Kidney (tissue), 22 donors: ENCODE measurements at places on chromosomes 3 and 15. TPM values are rescaled to one million over a fixed set of nuclear protein-coding genes. Genes with fewer than 3 reads are reported as not detected.

GRCh38 chr3:41569632-41570305, 370.5 kb downstream of the CTNNB1 start:
- no peak for DNase-seq

- peak; percentile 1 for DNase-seq
Measured at GRCh38 chr3:126026277-126026751, 57.3 kb downstream of the ROPN1B start.

DNA sequence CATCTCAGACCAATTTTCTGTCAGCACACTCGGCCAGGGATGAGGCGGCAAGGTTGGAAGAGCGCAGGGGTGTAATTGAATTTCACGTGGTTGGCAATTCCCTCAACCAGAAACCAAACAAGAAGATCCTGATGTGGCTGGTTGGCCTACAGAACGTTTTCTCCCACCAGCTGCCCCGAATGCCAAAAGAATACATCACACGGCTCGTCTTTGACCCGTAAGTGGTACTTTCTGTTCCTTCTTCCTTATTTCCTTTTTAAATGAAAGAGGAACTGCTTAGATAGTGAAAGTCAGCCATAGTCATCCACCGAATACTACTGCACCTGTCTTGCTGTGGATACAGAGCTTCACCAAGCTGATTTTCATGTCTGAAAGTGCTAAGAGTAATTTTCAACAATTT, 60.1 kb downstream of the SGO1 start:
- no peak for DNase-seq

GPR62 gene
- 0.09 TPM for total RNA-seq

GRCh38 chr3:29887451-29887850, 606.6 kb downstream of the RBMS3 start:
- DNase-seq = no peak

DNA sequence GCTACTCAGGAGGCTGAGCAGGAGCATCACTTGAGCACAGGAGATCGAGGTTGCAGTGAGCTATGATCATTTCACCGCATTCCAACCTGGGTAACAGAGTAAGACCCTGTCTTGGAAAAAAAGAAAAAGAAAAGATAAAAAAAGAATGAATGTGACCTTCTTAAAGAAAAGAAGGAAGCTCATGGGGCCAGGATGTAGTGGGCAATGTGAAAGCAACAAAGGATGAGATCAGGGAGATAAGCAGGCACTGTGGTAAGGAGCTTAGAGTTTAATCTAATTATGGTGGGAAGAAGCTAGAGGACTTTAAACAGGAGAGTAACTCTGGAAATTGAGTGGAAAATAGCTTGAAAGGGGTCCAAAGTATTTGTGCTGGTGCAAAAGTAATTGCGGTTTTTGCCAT, 231.6 kb upstream of the UBE2E2 start:
- no peak for DNase-seq

TIMP4 gene
- total RNA-seq = 7.6 TPM

CRABP1 gene
- total RNA-seq = not detected

CYP11A1 gene
- 0.13 TPM for total RNA-seq

DNA sequence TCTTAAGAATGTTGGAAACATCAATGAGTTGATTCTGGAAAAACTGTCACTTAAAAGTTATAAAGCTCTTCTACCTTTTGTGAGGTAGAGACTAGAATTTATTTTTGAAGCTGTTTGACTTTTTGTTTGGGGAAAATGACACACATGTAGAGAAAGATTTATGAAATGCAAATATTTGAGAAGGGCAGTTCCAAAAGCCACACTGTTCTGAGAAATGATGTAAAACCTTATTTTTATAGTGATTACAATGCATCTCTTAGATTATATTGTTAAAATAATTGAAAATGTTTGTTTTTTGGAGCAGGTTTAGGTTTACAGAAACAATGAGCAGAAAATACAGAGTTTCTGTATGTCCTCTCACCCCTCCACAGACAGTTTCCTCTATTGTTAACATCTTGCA, 116.1 kb upstream of the CMC1 start:
- no peak for DNase-seq

DNA sequence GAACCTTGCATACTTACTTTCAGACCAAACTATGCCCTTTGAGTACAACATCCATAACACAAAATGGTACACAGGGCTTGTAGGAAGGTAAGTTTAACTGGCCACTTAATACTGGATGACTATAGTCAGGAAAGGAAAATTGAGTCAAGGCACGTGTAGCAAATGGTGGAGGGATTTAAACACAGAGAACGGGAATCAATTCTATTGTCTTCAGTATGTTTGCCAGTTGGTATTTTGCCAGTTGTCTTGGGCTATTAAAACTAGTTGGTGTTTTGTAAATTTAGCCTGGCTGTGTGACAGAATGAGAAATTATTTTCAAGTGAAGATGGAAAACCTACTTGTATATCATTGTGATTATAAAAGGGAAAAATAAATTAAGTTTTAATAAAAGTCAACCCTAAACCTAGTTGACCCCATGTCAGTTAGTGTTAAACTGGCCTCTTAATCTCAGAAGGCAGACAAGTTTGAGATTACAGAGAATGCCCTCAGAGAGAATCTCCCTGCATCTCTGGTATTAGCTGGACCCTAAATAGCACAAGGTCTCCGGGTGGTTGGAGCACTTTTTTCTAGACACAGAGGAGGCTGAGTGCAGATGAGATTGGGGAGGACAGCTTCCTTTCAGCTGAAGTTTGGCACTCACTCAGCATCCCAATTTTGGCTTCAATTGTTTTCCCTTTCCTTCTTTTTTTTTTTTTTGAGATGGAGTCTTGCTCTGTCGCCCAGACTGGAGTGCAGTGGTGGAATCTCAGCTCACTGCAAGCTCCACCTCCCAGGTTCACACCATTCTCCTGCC, 91.2 kb downstream of the MB21D2 start:
- no peak for DNase-seq

- DNase-seq = peak; percentile 17
Measured at GRCh38 chr15:43187544-43188155, 2.4 kb downstream of the CCNDBP1 start.

SI gene
- total RNA-seq = not detected

HTR3E gene
- not detected for total RNA-seq

DNA sequence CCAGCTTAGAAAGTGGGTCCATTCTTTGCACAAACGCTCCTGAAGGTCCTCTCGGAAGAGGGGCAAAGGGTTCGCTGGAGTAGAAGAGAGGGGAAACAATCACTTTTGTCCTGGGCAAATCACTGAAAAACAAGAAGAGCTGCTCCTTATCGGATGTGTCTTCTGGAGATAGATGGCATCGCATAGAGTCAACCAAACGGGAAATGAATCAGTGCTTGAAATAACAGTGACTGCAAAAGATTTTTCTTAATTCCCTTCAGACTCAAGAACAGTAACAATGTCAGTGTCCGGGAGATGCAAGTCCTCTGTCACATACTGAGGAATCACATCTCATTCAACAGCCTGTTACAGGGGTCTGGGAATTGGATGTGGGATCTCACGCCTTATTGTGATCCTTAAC, 78.8 kb upstream of the PCSK6 start:
- no peak for DNase-seq

GRCh38 chr3:47057212-47057671, 77.8 kb downstream of the NBEAL2 start:
- no peak for DNase-seq

CCDC71 gene
- total RNA-seq = 27.6 TPM

CHRNA7 gene
- 1.6 TPM for total RNA-seq

DNA sequence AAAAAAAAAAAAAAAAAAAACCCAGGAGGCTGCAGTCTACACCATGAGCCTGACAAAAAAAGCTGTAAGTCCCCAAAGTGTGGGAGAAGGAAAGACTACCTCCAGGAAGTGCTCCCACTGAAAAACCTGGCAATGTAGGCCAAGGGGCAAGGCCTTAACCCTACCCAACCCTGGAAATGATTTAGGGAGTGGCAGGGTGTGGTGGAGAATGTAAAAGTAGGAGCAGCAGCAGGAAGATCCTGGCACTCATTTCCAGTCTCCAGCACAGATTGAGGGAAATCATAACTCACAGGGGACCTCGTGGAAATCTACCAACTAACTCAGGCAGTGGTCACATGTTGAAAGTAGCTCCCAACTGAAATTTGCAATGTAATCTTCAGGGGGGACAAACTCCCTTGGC, 839.5 kb downstream of the EPHA3 start:
- DNase-seq = no peak

DNA sequence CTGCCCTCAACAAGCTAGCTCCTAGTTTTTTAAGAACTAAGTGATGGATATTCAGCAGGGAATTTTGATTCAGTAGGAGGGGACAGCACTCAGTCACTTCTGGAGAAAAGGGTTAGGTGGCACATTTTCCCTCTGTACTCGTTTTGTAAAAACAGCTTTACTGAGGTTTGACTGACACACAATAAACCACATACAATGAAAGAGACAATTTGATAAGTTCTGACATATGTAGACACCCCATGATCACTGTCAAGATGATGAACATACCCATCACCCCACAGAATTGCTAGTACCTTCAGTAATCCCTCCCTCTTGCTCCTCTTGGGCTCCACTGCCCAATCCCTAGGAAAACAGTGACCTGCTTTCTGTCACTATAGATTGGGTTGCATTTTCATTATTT, 29.0 kb upstream of the PLAAT1 start:
- DNase-seq = no peak

GRCh38 chr3:110902453-110903085, 169.0 kb upstream of the NECTIN3 start:
- no peak for DNase-seq

DNA sequence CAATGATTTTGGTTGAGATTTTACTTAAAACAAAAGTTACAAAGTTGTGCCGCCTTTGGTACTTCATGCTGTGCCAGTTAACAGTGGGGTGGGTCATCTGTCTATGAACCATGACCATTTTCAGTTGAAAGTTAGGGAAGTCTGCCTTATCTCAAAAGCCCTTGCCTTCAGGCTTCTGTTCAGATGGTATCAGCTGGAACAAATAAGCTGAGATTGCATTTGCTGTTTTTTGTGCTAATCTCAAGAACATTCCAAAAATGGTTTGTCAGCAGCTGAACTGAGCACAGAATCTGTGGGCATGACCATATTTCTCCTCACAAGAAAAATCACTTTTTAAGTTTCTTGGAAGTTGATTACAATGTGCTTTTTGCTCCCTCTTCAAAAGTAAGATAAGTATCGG, 142.3 kb downstream of the IL5RA start:
- no peak for DNase-seq

DNA sequence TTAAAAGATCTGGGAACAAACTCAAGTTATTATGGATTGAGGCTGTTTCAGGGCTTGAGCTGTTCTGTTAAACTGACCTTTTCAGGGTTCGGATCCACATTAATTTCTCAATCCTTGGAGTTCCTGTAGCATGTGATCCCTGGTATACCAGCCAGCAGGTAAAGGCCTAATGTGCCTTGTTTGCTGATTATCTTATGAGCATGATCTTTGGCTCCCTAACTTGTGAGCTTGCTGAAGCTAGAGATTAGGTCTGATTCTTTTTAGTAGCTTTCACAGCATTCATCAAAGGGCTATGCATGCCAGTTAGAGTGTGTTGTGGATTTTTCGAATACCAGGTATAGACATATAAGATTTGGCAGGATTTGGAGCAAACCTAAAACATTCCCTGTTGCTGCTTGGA, 10.3 kb downstream of the CORO2B start:
- no peak for DNase-seq

DNA sequence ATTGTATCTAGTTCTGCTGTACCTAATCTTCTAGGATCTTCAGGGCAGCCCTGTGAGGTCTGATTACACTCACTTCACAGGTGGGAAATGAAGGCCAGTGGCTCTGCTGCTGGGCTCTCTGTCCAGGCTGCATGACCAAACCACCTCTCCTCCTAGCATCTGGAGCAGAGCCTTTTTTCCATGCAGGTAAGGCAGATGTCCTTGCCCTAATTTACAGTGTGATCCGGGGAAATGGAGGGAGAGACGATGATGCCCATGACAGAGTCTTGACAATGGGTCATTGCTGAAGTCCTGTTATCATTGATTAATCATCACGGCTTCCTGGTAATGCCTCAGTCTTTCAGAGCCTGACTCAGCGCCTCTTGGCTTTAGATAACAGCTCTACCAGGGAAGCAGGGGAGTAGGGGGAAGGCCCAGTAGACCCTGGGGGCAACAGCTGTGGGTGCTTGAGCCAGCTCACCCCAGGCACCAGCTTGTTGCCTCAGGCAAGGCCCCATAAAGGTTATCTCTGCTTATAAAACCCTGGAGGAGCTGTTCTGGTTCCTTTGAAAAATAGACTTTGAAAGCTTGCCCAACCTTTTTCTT, 153.4 kb downstream of the GABRG3 start:
- DNase-seq = no peak

DNA sequence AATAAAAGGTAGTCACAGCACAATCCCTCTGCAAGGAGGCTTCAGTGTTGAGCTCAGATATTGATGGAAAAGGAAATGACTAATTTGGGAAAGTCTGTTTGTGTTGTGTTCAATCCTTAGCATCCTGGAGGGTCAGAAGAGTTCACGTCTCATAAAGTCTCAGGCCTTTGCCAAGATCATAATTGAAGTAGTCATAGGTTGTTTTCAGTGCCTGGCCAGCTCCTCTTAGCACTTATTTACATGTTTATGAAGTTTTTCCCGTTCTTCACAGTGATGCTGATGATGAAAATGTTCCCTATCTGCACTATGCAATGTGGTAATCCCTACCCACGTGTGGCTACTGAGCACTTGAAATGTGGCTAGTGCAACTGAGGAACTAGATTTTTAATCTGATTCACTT, 61.6 kb upstream of the TGFBR2 start:
- no peak for DNase-seq

DNA sequence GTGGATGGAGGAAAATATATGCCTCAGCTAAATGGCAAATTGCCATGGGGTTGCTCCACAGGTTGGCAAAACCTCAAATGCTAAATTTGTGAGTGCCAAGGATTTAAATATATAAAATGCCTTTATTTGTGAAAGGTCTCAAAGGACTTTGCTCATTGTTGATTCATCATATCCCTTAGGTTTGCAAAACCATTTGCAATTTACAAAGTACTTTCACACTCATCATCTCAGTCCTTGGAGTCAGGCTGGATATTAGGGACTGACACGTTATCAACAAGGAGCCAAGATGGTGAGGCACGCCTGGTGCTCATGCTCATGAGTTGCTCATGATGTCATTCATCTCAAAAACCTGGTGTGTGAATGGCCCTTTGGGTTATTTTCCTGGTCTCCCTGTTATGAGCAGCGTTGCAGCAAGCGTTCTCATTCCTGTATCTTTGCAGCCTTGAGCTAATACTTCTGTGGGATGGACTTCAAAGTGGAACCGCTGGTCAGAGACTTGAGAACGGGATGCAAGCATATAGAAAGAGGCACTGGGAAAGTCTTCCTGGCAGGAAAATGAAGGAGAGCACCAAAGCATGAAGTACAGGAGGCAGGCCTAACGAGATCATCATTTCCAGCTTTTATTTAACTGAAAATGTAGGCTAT, 66.0 kb downstream of the MYO1E start:
- no peak for DNase-seq

GRCh38 chr3:195877136-195877715, 31.1 kb downstream of the TNK2 start:
- DNase-seq = no peak

DNA sequence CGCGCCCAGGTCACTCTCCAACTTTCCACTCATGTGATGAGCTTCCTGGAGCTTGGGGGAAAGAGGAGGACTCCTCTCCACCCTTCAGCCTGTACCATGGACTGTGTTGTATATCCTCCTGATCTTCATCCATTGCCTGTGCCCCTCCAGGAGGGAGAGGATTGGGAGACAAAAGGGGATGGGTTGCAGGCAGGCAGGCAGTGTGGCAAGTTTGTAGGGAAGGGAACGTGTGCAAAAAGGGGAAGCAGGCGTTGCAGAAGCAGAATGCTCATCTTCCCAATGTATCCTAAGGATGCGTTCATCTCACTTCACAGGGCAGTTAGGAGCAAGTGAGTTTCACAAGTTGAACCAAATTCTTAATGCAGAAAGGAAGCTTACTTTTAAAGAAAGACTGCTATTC, 28.1 kb upstream of the GHSR start:
- no peak for DNase-seq

CPNE4 gene
- 0.79 TPM for total RNA-seq

CPN2 gene
- total RNA-seq = 0.72 TPM

TNFAIP8L3 gene
- 8.9 TPM for total RNA-seq
